NAMALWA (cell line): ENCODE measurements at places on chromosomes 2 and 18.

- DNase-seq: no peak
These were observed 408.4 kb downstream of the HRH4 start for GRCh38 chr18:24868760-24869237.

GRCh38 chr18:50231621-50232020, 34.7 kb downstream of the CFAP53 start:
- DNase-seq: no peak

DNA sequence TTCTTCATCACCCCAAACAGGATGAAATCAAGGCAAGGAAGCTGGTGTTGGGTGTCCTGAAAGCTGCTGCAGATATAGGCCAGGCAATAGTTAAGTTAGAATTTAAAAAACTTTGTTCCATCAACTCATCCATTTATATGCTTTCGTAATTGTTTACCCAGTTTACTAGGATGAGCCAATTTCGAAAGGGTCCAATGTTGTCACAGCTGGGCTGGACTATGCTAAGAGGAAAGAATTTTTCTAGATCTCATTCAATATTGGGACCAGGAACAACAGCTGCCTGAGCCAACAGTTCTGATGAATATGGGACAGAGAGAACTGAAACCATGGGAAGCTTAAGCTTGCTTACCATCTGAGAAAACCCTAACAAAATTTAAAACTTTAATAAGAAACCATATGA, 21.6 kb upstream of the SP3 start:
- no peak for DNase-seq

DNA sequence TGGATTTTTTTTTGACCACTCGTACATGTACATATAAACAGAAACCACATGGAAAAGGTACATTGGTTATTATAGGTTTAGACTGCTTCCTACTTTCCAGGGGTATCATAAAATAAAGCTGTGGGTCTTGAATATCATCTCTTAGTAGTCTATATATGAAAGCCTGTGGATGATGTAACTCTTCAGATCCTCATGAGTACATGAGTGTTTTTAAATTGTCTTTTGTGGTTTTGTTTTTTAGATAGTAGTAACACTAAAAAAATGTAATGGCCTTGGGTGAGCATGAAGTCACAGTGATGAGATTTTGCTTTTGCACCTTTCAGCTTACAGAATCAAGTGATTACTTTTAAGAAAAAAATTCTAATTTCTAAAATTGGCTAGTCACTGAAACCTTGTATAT, 80.2 kb downstream of the RAB3GAP1 start:
- DNase-seq: no peak

- no peak for DNase-seq
These were observed 97.9 kb upstream of the RIOK3 start for GRCh38 chr18:23355206-23355605.

DNA sequence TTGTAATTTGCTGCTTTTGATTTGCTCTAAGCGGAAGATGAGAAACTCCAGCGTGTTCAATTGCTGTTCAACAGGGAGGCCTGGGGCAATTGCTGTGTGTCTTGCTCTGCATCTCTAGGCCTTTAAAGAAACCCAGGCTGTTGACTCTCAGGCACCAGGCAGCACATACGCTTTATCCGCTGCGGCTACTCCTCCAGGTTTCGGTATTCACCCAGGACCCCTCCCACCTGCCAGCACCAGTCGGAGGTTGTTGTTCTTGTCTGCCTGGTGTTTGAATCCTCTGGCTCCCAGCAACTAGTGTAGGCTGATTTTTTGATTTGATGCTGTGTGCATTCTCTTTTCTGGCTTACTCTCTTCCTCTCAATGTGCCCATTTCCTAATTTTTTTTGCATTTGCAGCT, 383.1 kb downstream of the TSN start:
- no peak for DNase-seq
